ENCODE measurements at places on chromosomes 2 and 18. TPM values are rescaled to one million over a fixed set of nuclear protein-coding genes. Genes with fewer than 3 reads are reported as not detected.

DNA sequence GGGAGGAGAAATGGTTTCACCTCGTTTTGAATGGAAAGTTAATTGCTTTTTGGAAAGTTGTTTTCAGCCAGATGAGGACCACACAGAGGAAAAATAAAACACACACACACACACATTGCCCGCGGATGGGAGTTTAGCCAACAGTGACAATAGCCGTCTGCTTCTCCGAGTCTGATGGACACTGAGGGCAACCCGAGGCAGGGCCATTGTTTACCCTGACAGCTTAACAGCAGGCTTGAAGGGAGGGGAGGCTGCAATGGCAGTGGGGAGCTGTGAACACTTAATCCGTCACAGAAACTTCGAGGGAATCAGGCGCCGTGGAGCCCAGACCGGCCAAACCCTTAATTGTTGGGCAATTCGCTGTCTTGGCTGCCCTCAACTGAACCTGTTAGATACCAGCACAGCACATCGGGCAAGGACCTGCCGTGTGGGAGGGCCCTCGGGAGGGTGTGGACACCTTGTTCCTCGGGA lies 145.9 kb downstream of the ACKR3 start:
- peak overlapping the region; percentile 82 for H3K27ac ChIP-seq
- no peaks in the 10 kb centered on the region for H3K27me3 ChIP-seq
- no peak overlapping the region for H3K4me3 ChIP-seq

GRCh38 chr2:102513355-102513939 lies 40.4 kb downstream of the SLC9A4 start:
- no peak overlapping the region for H3K27ac ChIP-seq
- H3K27me3 ChIP-seq, result no peaks in the 10 kb centered on the region
- no peaks in the 10 kb centered on the region for H3K36me3 ChIP-seq
- no peak for DNase-seq

DNA sequence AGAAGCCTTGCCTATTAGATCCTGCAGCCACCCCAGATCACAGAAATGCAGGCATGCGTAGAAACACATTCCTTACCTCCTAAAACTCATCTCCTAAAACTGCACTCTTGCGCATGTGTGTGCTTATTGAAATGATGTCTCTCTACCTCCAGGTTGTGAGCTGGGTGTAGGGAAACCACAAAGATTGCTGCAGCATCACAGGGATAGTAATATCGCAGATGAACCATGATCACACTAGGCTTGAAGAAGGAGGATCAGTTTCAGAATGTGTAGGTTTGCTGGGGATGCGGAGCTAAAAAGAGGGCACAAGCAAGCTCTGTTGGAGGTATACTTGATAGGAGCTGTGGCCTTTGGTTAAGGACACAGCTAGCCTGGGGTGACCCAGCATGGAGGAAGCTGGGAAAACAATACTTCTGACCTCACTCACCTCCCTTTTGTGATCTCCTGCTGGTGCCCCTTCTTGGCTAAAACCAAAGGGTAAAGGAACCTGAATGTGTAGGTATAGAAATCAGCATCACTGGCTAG lies 118.8 kb downstream of the SETBP1 start:
- no peak overlapping the region for H3K4me3 ChIP-seq
- no peak overlapping the region for H3K27ac ChIP-seq
- H3K4me1 ChIP-seq, result no peaks in the 10 kb centered on the region
- H3K27me3 ChIP-seq, result no peaks in the 10 kb centered on the region
- DNase-seq, result no peak
- H3K36me3 ChIP-seq, result no peaks in the 10 kb centered on the region

DNA sequence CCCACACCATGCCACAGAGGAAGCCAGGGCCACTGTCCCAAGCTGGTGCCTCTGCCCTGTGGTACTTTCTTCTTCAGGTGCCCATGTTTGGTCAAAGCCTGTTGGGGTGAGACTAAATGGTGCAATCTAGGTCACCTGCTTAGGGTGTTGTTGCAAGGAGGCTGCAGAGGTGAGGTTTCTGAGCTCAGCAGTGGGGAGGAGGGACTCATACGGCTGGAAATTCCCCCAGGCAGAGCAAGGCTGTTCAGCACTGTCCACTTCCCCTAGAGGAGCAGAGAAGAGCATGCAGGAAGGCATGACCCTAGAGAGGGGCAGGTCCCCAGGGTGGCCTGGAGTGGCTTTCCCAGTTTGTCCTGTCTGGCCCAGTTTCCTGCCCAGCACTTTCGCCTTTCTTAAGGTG lies 211.0 kb downstream of the HAUS1 start:
- H3K27me3 ChIP-seq, result no peaks in the 10 kb centered on the region
- H3K36me3 ChIP-seq, result no peaks in the 10 kb centered on the region
- peaks cover 7% of the 10 kb centered on the region for H3K4me1 ChIP-seq
- no peak for DNase-seq

GRCh38 chr2:9844036-9844483 lies 786 bp downstream of the TAF1B start:
- no peaks in the 10 kb centered on the region for H3K27me3 ChIP-seq
- H3K4me1 ChIP-seq, result peaks cover 5% of the 10 kb centered on the region
- peak overlapping the region; percentile 84 for H3K27ac ChIP-seq
- no peak for DNase-seq
- peaks cover 9% of the 10 kb centered on the region for H3K36me3 ChIP-seq

GRCh38 chr18:32582455-32582854 lies 111.8 kb upstream of the GAREM1 start:
- peaks cover 4% of the 10 kb centered on the region for H3K4me1 ChIP-seq
- H3K4me3 ChIP-seq, result no peak overlapping the region
- H3K27me3 ChIP-seq, result no peaks in the 10 kb centered on the region
- DNase-seq, result peak; percentile 3

- H3K36me3 ChIP-seq, result no peaks in the 10 kb centered on the region
- H3K27me3 ChIP-seq, result no peaks in the 10 kb centered on the region
- H3K27ac ChIP-seq, result no peak overlapping the region
- H3K4me3 ChIP-seq, result no peak overlapping the region
These were observed 14.0 kb upstream of the DNER start for GRCh38 chr2:229728370-229728769.

GRCh38 chr2:134432435-134432883 lies 178.6 kb downstream of the MGAT5 start:
- DNase-seq, result no peak
- H3K27me3 ChIP-seq, result no peaks in the 10 kb centered on the region
- H3K4me1 ChIP-seq, result no peaks in the 10 kb centered on the region
- no peak overlapping the region for H3K4me3 ChIP-seq
- H3K27ac ChIP-seq, result no peak overlapping the region

- no peak overlapping the region for H3K27ac ChIP-seq
- DNase-seq, result no peak
- peaks cover 34% of the 10 kb centered on the region for H3K36me3 ChIP-seq
- no peaks in the 10 kb centered on the region for H3K27me3 ChIP-seq
These were observed 20.0 kb downstream of the DGUOK start for GRCh38 chr2:73946666-73947065.

DNA sequence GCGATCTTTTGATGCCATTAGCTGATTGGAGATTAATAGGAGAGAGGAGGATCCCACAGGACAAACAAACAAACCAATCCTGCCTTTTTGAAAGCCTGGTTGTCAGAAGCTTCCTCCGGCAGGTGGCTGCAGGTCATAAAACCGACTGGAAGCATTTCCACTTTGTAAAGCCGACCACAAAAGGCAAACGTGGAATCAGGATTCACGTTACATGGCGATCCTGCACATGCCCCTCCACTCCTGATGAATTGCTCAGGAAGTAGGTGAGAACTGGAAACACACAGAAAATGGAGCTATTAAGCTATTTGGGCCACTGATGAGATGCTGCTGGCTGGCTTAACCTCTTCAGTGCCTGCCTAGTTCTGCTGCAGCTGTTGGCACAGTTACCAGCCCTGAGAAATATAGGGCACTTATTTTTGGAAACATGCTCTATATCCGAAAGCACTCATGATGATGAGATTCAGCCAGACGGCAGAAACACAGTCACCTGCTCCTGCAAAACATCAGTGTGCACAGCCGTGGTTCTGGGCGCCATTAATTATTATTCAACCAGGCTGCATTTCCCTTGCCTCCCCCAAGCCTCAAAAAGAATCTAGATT lies 110.3 kb upstream of the ST6GAL2 start:
- no peaks in the 10 kb centered on the region for H3K36me3 ChIP-seq
- H3K27me3 ChIP-seq, result no peaks in the 10 kb centered on the region
- no peak overlapping the region for H3K27ac ChIP-seq
- DNase-seq, result no peak
- no peak overlapping the region for H3K4me3 ChIP-seq

- no peaks in the 10 kb centered on the region for H3K27me3 ChIP-seq
- no peaks in the 10 kb centered on the region for H3K36me3 ChIP-seq
- peak; percentile 62 for DNase-seq
- no peak overlapping the region for H3K4me3 ChIP-seq
- peaks cover 63% of the 10 kb centered on the region for H3K4me1 ChIP-seq
- peak overlapping the region; percentile 93 for H3K27ac ChIP-seq
These were observed 74.5 kb downstream of the AP1S3 start for GRCh38 chr2:223762853-223763252.

- H3K27ac ChIP-seq, result no peak overlapping the region
- DNase-seq, result no peak
- H3K36me3 ChIP-seq, result no peaks in the 10 kb centered on the region
- no peaks in the 10 kb centered on the region for H3K27me3 ChIP-seq
- no peak overlapping the region for H3K4me3 ChIP-seq
These were observed 44.2 kb upstream of the PXDN start for GRCh38 chr2:1788478-1788959.

- peaks cover 8% of the 10 kb centered on the region for H3K36me3 ChIP-seq
- H3K27me3 ChIP-seq, result no peaks in the 10 kb centered on the region
- no peaks in the 10 kb centered on the region for H3K4me1 ChIP-seq
- no peak for DNase-seq
- no peak overlapping the region for H3K27ac ChIP-seq
These were observed 173.5 kb downstream of the ATAD2B start for GRCh38 chr2:23753291-23754010.

GRCh38 chr18:12597760-12598159 lies 60.1 kb downstream of the SPIRE1 start:
- no peaks in the 10 kb centered on the region for H3K36me3 ChIP-seq
- no peak overlapping the region for H3K27ac ChIP-seq
- no peaks in the 10 kb centered on the region for H3K27me3 ChIP-seq

- no peaks in the 10 kb centered on the region for H3K4me1 ChIP-seq
- H3K36me3 ChIP-seq, result no peaks in the 10 kb centered on the region
- H3K27me3 ChIP-seq, result no peaks in the 10 kb centered on the region
- no peak overlapping the region for H3K27ac ChIP-seq
These were observed 228.8 kb downstream of the SH3BP4 start for GRCh38 chr2:235180642-235181041.

GRCh38 chr2:125491663-125492062 lies 1164.3 kb upstream of the GYPC start:
- H3K36me3 ChIP-seq, result no peaks in the 10 kb centered on the region
- no peak overlapping the region for H3K27ac ChIP-seq
- H3K27me3 ChIP-seq, result no peaks in the 10 kb centered on the region
- H3K4me3 ChIP-seq, result no peak overlapping the region
- H3K4me1 ChIP-seq, result no peaks in the 10 kb centered on the region
- DNase-seq, result no peak

DNA sequence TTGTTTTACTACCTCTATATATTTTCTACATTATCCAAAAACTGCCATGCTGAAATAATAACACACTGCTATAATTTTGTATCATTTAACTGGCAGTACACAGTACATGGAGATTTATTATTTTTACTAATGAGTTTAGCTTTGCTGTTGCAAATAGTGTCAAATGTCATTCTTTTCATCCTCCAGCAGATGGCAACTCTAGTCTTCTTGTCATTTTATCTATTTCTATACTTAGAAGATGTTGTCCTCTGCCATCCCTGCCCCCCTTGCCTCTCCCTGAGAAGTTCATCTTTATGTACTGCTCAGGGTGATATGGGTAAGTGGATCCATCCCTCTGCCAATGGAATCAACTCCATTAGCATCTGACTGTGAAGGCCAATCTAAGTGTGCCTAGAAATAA lies 21.7 kb upstream of the LRRTM1 start:
- no peak overlapping the region for H3K4me3 ChIP-seq
- peaks cover 4% of the 10 kb centered on the region for H3K4me1 ChIP-seq
- H3K27me3 ChIP-seq, result no peaks in the 10 kb centered on the region
- H3K27ac ChIP-seq, result no peak overlapping the region

DNA sequence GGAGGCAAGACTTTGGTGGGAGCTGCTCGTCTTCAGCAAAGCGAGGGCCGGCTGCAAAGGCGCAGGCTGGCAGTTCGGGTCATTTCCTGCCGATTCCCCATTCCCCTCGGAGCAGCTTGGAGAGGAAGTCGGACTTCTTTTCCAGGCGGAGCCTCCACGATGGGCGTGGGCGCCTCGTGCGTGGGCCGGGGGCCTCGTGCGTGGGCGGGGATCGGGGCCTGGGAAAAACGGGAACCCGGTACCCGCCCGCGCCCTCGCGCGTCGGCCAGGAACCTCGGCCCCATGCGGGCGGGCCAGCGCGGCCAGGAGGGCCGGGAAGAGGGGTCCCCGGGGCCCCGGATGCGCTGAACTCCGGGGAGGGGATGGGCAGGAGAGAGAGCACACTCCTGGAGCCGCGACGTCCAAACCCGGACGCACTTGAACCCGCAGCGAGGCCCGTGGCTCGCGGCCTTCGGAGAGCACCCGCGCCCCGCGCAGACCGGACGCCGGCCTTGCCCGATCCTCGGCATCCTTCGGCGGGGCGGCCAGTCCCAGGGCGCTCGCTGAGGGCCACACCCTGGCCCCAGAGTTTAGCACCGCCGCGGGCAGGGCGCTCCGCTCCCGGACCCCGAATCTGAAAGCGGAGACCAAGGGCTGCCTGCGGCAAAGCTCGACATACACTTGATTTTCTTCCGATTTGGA lies 368.4 kb downstream of the MTX2 start:
- H3K27ac ChIP-seq, result peak overlapping the region; percentile 14
- peaks cover 10% of the 10 kb centered on the region for H3K27me3 ChIP-seq
- no peaks in the 10 kb centered on the region for H3K36me3 ChIP-seq
- peak overlapping the region; percentile 36 for H3K4me3 ChIP-seq
- peaks cover 6% of the 10 kb centered on the region for H3K4me1 ChIP-seq

- H3K27me3 ChIP-seq, result no peaks in the 10 kb centered on the region
- H3K4me3 ChIP-seq, result no peak overlapping the region
- H3K36me3 ChIP-seq, result no peaks in the 10 kb centered on the region
- peaks cover 64% of the 10 kb centered on the region for H3K4me1 ChIP-seq
- peak; percentile 86 for DNase-seq
- H3K27ac ChIP-seq, result peak overlapping the region; percentile 97
These were observed 24.5 kb downstream of the SLC66A2 start for GRCh38 chr18:79926715-79927606.

GRCh38 chr2:200733713-200734198 lies 78.0 kb upstream of the BZW1 start:
- no peaks in the 10 kb centered on the region for H3K27me3 ChIP-seq
- no peak for DNase-seq
- no peaks in the 10 kb centered on the region for H3K4me1 ChIP-seq

CD302 gene
- 64.4 TPM for total RNA-seq

ASB18 gene
- total RNA-seq, result not detected

FBXO41 gene
- total RNA-seq, result 1.7 TPM

RNF181 gene
- total RNA-seq, result 86.9 TPM

INHBB gene
- 27.5 TPM for total RNA-seq

TMEM163 gene
- total RNA-seq, result 1.6 TPM

CELF4 gene
- 4.3 TPM for total RNA-seq

RND3 gene
- total RNA-seq, result 9.0 TPM

AQP4 gene
- 18.9 TPM for total RNA-seq

EVX2 gene
- total RNA-seq, result not detected
